Effector memory CD4-positive, alpha-beta T cell (primary cell): ENCODE measurements at places on chromosomes 1 and 21.

GRCh38 chr21:43343992-43344886 is 82.7 kb downstream of the SIK1 start:
- no peak for DNase-seq

GRCh38 chr1:240152611-240153297 is 61.1 kb downstream of the FMN2 start:
- no peak for DNase-seq

DNA sequence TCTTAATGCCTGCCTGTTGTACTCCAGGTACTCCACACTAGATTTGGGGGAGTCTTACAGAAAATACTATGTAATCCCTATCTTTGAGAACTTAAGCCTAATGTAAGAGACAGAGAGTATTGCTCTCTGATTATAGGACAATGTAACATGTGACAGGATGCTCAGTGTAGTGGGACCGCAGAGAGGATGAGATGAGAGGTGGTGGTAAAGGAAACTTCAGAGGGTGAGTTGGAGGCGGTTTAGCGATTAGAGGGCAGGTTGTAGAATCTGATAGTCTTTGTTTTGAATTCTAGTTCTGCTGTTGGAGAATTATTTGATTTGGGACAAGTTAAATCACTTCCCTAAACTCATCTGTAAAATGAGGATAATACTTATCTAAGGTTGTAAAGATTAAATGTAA is 5.4 kb downstream of the SOAT1 start:
- peak; percentile 34 for DNase-seq

DNA sequence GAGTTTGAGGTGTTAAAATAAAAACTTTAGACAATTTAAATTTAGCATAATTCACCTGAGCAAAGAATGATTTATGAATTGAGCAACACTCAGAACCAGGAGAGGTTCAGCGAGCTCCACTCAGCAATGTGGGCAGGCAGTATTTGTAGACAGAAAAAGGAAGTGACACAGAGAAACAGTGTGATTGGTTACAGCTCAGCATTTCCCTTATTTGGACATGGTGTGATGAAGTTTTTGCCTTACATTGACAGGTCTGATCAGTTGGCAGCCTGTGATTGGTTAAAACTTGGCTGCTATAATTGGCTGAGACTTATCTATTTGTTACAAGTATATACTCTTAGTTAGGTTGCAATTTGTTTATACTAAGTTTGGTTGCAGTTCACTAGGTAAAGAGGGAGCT is 621.2 kb upstream of the PRMT6 start:
- DNase-seq: no peak

- DNase-seq: no peak
These were observed 76.9 kb upstream of the HIVEP3 start for GRCh38 chr1:41995441-41996130.

DNA sequence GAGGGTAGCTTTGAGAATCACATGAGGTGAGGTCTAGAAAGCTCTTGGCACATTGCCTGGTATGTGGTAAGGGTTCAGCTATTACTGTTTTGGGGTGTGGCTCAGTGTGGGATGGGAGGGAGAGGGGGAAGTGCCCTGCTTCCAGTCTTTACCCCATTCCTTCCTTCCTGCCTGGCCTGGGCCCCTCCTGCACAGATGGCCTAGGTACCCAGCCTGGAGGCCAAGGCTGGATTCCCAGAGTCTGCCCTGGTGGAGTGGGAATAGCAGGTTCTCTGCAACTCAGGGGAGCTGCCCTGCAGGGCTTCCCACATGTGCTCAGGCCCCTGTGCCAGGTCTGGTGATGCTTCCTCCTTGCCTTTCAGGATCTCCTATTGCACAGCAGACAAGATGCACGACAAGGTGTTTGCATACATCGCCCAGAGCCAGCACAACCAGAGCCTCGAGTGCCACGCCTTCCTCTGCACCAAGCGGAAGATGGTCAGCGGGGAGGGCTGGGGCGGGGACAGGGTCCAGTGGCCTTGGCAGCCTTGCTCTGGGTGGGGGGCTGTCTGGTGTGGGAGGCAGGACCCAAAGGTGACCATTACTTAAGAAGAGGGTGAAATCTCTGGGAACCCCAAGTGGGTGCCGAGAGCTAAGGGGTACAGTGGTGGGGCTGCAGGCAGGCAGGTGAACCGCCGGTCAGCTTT is 13.5 kb downstream of the LDLRAP1 start:
- DNase-seq: no peak

GRCh38 chr1:204314171-204314892 is 45.4 kb downstream of the PLEKHA6 start:
- no peak for DNase-seq

DNA sequence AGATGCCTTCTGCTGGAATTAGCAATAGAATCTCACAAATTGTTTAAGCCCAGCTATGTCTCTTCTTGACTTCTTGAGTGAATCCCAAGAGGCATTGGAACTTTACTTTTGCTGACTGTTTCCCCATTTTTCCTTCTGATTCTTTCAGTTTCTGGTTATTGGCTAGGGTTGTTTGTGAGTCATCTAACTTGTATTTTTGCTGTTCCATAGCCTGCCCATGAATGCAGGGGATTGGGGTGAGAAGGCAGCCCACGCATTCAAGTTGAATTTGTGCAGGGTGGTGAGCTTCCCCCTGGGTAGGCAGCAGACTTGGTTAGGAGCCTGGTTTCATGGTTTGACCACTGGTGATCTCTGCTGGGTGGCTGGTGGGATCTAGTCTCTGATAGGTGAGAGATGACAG is 10.4 kb upstream of the KLF17 start:
- no peak for DNase-seq

- DNase-seq: no peak
These were observed 24.1 kb downstream of the RGS5 start for GRCh38 chr1:163178628-163179027.

DNA sequence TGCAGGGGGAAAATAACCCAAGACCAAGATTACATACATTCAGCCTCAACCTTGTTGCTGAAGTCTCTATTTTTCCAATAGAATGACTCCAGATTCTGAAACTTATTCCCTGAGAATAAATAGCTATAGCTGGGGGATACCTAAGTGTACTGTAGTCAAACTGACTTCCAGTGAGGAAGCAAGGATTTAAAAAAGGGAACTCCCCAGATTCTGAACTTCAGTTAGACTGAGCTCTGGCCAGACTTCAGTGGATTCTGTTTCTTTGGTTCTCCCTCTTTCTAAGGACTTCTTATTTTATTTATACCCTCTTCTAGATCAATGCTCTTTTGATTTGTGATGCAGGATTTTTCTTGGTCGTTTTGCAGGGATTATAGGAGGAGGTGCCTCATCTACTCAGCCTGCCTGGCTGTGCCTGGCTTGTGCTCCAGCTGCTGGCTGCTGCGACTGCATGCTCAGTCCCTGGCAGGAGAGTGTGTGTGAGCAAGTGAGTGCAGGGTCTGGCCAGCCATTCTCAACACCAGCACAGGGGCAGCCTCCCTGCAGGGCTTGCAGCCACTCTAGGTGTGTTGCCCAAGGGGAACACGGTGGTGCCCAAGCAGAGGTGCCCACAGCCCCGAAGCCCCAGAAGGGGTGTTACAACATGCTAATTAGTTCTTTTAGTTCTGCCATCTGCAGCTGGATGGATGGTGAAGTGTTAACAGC is 43.0 kb downstream of the SPATA17 start:
- no peak for DNase-seq

GRCh38 chr1:12601700-12602658 is 16.0 kb downstream of the DHRS3 start:
- DNase-seq: no peak
